ENCODE measurements at places on chromosomes 7 and 10. TPM values are rescaled to one million over a fixed set of nuclear protein-coding genes. Genes with fewer than 3 reads are reported as not detected.

Gene KCNH2
- polyA plus RNA-seq, result 0.83 TPM

Gene CTAGE8
- 0.35 TPM for polyA plus RNA-seq

DNA sequence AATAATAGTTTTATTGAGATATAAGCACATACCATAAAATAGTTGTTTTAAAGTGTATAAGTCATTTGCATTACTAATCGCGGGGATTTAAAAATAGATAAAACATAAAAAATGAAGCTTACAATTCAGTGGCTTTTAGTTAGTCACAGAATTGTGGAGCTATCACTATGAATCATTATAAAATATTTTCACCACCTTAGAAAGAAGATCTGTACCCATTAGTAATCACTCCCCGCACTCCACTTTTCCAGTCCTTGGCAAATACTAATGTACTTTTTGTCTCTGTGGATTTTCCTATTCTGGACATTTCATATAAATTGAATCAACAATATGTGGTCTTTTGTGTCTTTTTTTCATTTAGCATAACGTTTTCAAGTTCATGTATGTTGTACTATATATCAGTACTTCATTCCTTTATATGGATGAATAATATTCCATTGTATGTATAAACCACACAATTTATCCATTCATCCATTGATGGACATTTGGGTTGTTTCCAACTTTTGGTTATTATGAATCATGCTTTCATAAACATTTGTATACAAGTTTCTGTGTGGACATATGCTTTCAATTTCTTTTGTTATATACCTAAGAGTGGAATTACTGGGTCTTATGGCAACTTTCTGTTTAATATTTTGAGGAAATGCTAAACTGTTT, 162.5 kb downstream of the MAGI2 start:
- H3K36me3 ChIP-seq, result no peaks in the 10 kb centered on the region
- no peaks in the 10 kb centered on the region for H3K4me1 ChIP-seq
- no peaks in the 10 kb centered on the region for H3K27me3 ChIP-seq
- no peak for DNase-seq
- H3K27ac ChIP-seq, result no peak overlapping the region

DNA sequence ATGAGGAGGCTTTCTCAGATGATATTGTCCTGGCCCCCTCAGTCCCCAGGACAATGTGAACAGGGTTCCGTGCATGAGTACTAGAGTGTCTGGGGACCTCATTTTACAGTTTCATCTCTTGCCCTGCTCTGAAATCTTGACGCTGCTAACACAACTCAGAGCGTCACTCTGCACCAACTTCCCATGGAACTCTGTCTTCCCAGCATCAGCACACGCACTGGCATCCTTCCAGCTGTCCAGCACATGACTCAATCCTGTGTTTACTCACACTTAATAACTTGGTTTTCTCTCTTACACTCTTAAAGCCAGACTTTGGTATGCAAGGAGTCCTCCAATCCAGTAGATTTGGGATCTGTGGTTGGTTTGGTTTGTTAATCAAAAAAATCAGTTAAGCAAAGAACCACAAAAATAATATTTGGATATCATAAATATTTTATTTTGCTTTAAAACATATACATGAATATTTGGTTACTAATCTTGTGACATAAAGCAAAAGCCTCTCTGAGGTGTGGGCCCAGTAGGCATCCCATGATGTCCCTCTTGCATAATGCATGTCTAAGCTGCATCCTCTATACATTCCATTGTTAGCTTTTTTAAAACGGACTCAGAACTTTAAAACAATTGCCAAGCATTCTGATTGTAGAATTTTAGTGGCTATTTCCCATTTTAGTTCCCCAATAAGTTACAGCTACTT, 131.0 kb downstream of the CXCL12 start:
- H3K27me3 ChIP-seq, result no peaks in the 10 kb centered on the region
- no peak for DNase-seq
- no peaks in the 10 kb centered on the region for H3K4me1 ChIP-seq
- no peak overlapping the region for H3K4me3 ChIP-seq
- H3K27ac ChIP-seq, result no peak overlapping the region

Gene INHBA
- polyA plus RNA-seq, result not detected

Gene SHTN1
- 0.71 TPM for polyA plus RNA-seq

Gene VPS50
- polyA plus RNA-seq, result 11.0 TPM

Gene SPDYE5
- polyA plus RNA-seq, result not detected

DNA sequence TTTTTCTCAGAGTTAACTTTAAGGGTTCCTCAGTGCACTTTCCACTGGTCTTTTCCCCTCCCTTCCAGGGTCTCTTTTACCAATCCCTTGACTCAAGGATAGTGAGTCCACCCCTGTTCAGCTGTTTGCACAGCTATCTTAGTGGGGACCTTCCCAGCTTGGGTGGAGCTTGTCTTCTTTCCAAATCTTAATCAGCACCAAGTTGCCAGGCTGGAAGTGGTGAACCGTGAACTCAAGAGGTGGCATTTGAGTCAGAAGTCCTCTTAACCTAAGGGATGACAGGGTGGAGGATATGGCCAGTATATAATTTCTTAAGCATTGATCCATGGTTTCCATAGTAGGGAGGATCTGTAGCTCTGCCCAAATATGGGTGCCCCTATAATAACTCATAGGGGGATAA, 25.0 kb downstream of the MAPK8 start:
- no peaks in the 10 kb centered on the region for H3K27me3 ChIP-seq
- no peak for DNase-seq
- H3K36me3 ChIP-seq, result no peaks in the 10 kb centered on the region
- H3K4me3 ChIP-seq, result no peak overlapping the region
- no peaks in the 10 kb centered on the region for H3K4me1 ChIP-seq

Gene CYP3A4
- not detected for polyA plus RNA-seq

Gene EVX1
- not detected for polyA plus RNA-seq

GRCh38 chr10:84138478-84139125, 707 bp upstream of the GHITM start:
- H3K4me3 ChIP-seq, result peak overlapping the region; percentile 97
- H3K27ac ChIP-seq, result peak overlapping the region; percentile 97
- H3K27me3 ChIP-seq, result no peaks in the 10 kb centered on the region

DNA sequence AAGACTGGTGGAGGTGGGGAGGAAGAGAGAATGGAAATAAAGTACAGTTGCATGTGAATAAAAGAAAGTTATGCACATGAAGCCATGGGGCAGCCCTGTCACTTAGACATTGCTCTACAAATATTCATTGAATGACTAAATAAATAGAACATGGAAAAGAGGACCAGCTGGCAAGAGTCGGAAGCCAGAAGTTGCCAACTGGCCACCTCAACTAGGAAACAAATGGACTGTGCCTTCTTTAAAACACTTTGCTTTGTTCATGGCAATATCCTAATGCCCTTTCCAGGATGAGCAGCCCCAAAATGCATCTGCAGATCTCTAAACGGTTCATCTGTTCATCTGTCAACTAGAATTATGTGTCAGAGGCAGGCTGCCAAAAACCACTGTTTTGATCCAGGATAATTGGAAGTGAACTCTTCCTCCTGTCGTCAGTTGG, 157.3 kb downstream of the NOC3L start:
- no peaks in the 10 kb centered on the region for H3K36me3 ChIP-seq
- H3K4me3 ChIP-seq, result no peak overlapping the region
- peaks cover 3% of the 10 kb centered on the region for H3K4me1 ChIP-seq
- no peak overlapping the region for H3K27ac ChIP-seq
- peaks cover 2% of the 10 kb centered on the region for H3K27me3 ChIP-seq
- DNase-seq, result no peak

- DNase-seq, result no peak
- H3K4me1 ChIP-seq, result no peaks in the 10 kb centered on the region
- no peaks in the 10 kb centered on the region for H3K36me3 ChIP-seq
- H3K27ac ChIP-seq, result no peak overlapping the region
These were observed 7.7 kb upstream of the GSTO1 start for GRCh38 chr10:104246976-104247375.

GRCh38 chr7:4730971-4731370, 44.5 kb upstream of the AP5Z1 start:
- H3K27me3 ChIP-seq, result no peaks in the 10 kb centered on the region
- no peak for DNase-seq
- H3K4me3 ChIP-seq, result no peak overlapping the region
- no peak overlapping the region for H3K27ac ChIP-seq
- H3K4me1 ChIP-seq, result peaks cover 9% of the 10 kb centered on the region
- H3K36me3 ChIP-seq, result peaks cover 13% of the 10 kb centered on the region

Gene KIF20B
- polyA plus RNA-seq, result 18.9 TPM

GRCh38 chr7:16430133-16430532, 8.8 kb upstream of the CRPPA start:
- no peak for DNase-seq
- H3K4me1 ChIP-seq, result no peaks in the 10 kb centered on the region
- H3K27me3 ChIP-seq, result no peaks in the 10 kb centered on the region
- H3K36me3 ChIP-seq, result no peaks in the 10 kb centered on the region
- H3K27ac ChIP-seq, result no peak overlapping the region

DNA sequence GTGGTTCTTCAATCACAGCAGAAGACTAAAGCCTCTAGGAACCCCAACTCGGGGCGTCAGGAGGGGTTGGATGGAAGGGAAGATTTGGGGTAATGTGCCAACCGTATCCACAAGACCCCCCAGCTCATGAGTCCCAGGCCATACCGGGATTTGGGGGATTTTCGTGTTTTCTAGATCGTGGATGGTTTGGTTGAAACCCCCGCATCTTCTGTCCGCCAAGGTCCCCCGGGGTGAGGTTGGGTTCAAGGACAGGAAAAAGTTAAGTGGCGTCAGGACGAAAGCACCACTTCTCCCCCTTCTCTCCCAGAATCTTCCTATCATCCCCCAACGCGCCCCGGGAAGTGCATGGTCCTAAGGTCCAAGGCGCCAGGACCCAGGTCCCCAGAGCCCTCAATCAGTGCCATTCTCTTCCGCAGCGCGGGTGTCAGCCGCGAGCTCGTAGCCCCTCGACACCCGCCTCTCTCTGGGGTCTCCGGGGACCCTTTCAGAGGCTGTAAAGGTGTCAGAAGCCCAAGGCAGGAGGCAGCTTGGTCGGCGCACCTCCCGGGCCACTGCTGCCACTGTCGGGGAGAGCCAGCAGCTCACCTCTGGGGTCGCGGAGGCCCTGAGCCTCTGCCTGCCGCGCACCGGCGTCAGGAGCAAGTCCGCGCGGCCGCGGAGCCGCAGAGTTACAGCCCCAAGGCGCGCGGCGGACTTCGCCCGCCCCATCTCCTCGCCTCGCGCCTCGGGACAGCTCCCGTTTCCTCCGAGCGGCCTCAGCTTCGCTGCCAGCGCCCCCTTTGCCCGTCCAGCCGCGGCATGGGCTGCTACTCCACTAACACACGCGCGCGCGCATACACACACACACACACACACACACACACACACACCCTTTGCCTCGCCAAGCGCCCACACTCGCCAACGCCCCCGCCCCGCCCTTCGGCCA, 1.5 kb downstream of the MKX start:
- no peaks in the 10 kb centered on the region for H3K36me3 ChIP-seq
- no peak for DNase-seq
- peak overlapping the region; percentile 11 for H3K4me3 ChIP-seq
- no peak overlapping the region for H3K27ac ChIP-seq
- peaks cover 51% of the 10 kb centered on the region for H3K4me1 ChIP-seq
- peaks cover 32% of the 10 kb centered on the region for H3K27me3 ChIP-seq

- H3K4me3 ChIP-seq, result peak overlapping the region; percentile 76
- no peak overlapping the region for H3K27ac ChIP-seq
- H3K27me3 ChIP-seq, result peaks cover 44% of the 10 kb centered on the region
- H3K36me3 ChIP-seq, result no peaks in the 10 kb centered on the region
- DNase-seq, result no peak
These were observed 1.5 kb downstream of the DOCK4 start for GRCh38 chr7:112204499-112205342.

GRCh38 chr7:40777730-40778312, 643.0 kb downstream of the SUGCT start:
- no peaks in the 10 kb centered on the region for H3K27me3 ChIP-seq
- no peak overlapping the region for H3K4me3 ChIP-seq
- no peaks in the 10 kb centered on the region for H3K36me3 ChIP-seq

Gene SLC26A4
- polyA plus RNA-seq, result not detected

Gene PRSS37
- polyA plus RNA-seq, result not detected

DNA sequence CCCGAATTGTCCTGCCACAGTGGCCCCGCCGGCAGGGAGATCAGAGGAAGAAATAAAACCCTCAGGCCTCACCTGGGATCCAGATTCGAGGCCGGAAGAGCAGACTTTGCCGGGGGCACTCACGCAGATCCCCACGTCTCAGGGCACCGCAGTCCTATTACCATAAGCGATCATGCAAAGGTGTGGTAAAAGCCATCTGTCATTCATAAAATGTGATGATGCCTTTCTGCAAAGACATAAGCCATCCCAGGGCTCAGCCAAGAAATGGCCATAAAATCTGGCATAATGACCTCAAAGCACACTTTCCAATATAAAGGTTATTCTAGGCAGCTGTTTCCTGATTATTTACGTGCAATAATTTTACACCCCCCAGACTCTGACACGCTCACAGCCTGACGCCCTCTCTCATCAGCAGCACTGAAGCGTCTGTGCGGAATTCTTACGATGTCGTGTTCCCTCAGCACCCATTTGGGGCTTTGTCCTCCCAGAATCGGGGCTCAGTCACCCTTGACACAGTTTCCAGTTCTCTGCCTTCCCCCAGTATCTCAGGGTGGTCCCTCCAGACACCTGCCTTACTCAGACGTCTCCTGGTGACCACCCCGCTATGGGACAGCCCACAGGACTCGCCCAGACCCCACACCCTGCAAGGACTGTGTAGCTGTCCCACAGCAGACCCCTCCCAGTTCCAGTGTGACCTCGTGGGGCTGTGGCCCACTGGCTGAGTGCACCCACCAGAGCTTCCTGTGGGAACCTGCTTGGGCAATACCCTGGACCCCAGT, 74.3 kb upstream of the FAM20C start:
- no peak overlapping the region for H3K27ac ChIP-seq
- no peak overlapping the region for H3K4me3 ChIP-seq
- H3K27me3 ChIP-seq, result no peaks in the 10 kb centered on the region
- no peaks in the 10 kb centered on the region for H3K36me3 ChIP-seq

Gene KIAA1549
- not detected for polyA plus RNA-seq

Gene PON3
- polyA plus RNA-seq, result not detected

GRCh38 chr10:124291001-124291701, 127.6 kb downstream of the OAT start:
- no peaks in the 10 kb centered on the region for H3K4me1 ChIP-seq
- H3K36me3 ChIP-seq, result no peaks in the 10 kb centered on the region
- no peaks in the 10 kb centered on the region for H3K27me3 ChIP-seq
- no peak for DNase-seq
- H3K27ac ChIP-seq, result no peak overlapping the region

DNA sequence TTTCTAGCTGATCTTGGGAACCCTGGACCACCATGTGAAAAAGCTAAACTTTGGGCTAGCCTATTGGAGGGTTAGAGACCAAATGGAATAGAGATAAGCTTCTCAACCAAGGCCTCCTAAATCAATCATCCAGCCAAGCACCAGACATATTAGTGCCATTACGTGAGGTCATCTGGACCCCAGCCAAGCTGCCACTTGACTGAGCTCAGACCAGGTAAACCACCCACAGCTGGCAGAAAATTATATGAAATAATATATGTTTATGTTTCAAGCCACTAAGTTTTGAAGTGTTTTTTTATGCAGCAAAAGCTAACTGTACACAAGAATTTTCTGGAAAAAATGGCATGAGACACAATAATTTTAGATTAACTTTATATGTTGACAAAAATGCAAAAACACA, 82.6 kb upstream of the PCGF5 start:
- no peaks in the 10 kb centered on the region for H3K4me1 ChIP-seq
- no peak overlapping the region for H3K27ac ChIP-seq
- H3K27me3 ChIP-seq, result peaks cover 14% of the 10 kb centered on the region
- no peak for DNase-seq
- no peak overlapping the region for H3K4me3 ChIP-seq

- H3K36me3 ChIP-seq, result no peaks in the 10 kb centered on the region
- H3K4me1 ChIP-seq, result no peaks in the 10 kb centered on the region
- H3K27ac ChIP-seq, result no peak overlapping the region
- DNase-seq, result no peak
- no peak overlapping the region for H3K4me3 ChIP-seq
- no peaks in the 10 kb centered on the region for H3K27me3 ChIP-seq
These were observed 254.2 kb upstream of the HABP2 start for GRCh38 chr10:113298616-113299015.

Data from CD4-positive, CD25-positive, alpha-beta regulatory T cell (primary cell).